Suprapubic skin (tissue), 4 donors: ENCODE measurements at places on chromosomes 5 and 9.

DNA sequence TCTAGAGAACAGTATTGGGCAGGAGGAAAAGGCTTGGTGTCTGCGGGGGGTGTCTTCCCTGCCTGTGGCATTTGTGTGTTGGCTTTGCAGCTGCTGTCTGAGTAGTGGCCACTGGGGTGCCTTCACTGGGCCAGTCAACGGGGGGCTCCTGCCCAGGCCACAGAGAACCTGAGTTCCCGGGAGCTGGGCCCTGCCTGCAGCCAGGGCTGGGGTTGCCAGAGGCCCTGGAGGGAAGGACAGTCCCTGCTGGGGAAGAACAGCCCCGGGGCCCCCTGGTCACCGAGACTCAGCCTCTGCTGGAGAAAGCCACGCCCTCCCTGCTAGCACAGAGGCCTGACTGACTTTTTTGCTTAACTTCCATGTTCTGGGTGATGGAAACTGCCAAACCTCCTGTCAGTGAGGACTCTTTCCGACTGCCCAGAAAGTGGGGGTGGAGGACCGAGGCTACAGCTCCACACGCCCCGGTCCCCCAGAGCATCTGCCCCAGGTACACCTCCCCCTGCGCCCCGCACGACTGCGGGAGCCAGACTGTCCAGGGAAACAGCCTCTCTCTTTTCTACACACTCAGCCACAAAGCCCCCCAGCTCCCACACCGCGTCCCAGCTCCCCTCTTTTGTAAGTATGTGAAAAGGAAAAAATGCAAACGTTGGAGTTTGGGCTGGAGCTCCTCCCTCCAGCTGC is 133.4 kb downstream of the DAB2IP start:
- DNase-seq = no peak

DNA sequence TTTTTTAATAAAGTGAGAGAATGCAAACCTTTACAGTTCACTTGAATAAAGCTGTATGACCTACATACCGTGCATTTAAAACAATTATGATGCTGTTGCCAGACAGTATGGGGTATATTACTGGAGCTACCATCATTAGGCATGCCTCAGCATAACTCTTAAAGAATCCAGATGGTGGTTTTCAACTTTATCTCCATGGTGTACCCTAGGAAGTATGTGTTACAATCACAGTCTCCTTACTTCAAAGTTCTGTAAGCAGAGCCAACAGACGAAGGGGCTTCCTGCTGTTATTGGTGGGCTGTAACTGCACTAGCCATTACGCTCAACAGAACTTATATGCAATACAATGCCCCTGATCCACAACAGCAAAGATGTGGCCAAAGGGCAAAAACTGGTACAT is 803.3 kb downstream of the DTWD2 start:
- DNase-seq = no peak

GRCh38 chr9:116685166-116685565 is 1.9 kb upstream of the TRIM32 start:
- DNase-seq = no peak

- peak; percentile 53 for DNase-seq
Observed at GRCh38 chr5:135071311-135071710, 37.3 kb upstream of the PITX1 start.

DNA sequence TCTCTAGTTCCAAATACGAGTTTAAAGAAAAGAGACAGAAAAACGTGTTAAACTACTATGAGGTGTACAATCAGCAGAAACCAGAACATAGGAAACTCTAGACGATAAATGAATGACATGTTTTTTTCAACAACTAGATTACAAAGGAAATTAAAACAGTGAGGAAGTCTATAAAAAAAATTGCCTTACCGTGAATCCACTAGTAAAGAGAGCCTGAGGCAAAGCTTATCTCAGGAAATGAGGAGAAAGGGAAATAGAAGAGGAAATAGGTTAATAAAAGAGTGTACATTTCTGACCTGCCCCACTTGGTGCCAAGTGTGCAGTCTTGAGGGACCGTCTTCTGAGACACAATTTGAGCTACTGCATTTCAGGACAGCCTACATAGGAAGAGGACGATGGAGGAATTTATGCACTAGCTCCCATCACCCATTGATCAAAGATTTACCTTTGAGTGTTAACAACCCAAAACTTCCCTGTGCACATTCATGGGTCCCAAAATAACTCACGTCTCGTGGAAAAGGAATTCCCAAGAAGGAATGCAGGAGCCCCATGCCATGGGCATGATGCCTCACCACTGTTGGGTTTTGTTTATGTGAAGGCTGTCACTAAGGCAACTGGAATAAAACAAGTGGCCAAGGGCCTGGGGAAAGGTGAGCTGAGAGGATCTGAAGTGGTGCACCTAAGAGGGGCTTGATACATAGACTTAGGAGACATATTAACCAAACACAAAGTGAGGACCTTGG is 53.6 kb upstream of the SLC1A3 start:
- DNase-seq = no peak

DNA sequence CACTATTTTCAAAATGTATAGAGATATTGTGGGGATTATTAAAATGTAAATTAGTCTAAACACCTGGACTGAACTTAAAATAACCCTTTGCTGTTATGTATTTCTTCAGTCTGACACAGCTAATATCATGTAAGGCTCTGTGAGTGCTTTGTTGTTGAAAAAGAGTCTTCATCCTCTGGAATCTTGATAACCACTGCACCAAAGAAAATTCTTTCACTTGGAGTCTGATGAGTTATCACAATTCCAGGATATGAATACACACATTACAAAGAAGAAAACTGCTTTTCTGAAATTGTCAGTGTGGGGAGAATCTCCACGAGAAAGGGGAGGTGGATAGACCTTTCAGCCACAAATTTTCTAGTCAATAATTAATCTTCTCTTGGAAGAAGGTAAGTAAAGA is 42.3 kb upstream of the TARS1 start:
- DNase-seq = no peak
